ENCODE measurements at places on chromosomes 1 and 21.

GRCh38 chr1:76595024-76595423 lies 272.3 kb upstream of the ST6GALNAC5 start:
- no peak for DNase-seq

DNA sequence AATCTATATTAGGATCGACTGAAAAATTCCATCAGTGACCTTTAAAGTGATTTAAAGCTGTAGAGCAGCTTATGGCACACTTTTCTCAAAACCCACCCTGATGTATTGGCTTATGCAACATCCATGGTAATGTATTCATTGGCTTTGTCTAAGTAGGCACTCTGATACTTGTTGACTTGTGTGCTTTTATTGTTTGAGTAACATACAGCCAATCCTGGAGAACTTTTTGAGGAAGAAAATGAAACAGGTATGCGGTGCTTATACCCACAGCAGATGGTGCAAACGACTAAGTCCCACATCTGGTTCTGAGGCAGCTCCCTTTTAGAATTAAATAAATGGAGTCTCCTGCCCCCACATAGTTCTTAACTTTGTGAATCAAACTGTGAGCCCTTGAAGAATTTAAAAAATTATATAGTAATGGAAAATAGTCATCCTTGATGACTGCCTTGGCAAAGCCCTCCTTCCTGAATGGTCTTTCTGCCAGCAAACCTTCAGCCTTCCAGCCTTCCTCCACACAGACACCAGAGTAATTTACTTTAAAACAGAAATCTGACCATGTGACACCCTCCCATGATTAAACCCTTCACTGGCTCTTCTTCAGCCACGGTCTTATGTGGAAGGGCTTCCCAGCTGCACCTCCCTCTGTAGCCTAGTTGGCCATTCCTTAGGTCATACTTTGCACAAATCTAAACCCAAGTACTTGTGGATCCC lies 116.0 kb downstream of the BCAR3 start:
- DNase-seq: no peak

DNA sequence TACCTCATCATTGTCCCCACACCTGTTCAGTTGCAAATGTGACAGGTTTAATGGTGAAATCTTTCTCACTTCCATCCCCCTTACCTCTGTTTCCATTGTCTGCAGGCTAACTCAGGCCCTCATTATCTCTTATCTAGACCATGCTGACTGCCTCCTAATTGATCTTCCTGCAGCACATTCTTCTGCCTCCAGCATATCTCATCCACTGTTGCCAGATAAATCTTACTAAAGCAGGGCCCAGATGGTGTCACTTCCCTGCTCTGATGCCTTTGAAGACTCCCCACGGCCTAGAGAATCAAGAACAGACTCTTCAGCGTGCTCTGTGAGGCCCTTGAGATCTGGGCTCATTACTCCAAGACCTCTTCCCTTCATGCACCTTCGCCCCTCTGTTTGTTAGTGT lies 230.1 kb downstream of the DUSP10 start:
- DNase-seq: no peak

DNA sequence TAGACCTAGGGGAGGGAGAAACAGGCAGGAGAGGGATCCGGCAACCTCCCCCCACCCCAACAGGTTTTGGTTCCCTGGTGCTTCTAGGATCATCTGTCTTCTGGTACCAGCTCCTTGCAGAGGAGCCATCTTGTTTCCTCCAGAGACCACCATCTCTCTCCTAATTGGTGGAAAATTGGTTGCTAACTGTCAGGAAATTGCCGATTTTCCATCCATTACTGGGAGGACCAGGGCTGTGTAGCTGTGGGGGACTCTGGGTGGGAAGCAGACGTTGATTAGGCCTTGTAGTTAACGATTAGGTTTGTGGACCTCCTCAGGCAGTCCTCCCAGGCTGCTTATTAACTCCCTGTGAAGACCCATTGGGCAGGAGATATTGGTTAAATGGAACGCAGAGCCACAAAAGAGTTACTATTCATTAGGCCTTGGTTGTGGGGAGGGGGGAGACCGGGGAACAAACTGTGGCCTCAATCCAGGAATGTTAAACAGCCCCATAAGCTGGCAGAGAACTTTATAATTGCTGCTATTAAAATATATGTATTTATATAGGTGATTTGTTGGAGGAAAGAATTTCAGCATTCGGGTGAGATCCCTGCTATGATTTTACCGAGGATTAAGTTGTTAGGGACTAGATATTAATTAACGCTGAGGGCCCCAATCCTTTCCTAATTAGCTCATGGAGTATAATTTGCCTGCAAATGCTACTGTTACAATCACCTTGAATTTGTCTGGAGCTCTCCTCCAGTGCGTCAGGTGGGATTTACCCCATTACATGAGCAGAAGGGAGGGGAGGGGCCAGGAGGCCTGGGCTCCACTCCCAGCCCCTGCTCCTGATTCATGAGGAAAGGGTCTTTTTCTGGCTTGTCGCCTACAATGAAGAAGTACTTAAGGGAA lies 61.2 kb upstream of the TRABD2B start:
- DNase-seq: no peak

- DNase-seq: no peak
Observed at GRCh38 chr1:48858200-48858920, 81.7 kb upstream of the BEND5 start.

DNA sequence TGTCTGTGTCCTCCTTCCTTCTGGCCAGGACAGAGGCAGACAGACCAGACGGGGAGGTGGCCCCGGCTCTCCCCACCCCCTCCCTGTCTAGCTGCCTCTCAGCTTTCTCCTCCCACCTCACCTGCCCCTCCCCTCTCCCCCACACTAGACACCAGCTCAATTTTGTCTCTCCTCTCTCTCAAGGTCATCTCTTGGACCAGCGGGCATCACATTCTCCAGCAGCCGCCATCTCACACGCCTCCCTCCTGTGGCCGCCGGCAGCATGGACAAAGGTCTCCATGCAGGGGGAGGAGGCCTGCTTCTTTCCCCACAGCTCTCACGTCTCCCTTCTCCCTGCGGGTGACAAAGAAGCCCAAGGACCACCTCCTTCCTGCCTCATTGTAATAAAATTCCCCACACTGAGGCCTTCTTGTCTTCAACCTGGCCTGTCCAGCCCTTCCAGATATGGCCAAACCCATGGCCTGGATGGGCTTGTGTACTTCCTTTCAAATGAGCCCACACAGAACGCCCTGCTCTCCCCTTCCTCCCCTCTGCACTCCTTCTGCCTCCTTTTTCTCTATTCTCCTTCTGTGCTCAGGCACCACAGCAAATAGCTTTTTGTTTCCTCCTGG lies 14.6 kb downstream of the OPTC start:
- DNase-seq: no peak

DNA sequence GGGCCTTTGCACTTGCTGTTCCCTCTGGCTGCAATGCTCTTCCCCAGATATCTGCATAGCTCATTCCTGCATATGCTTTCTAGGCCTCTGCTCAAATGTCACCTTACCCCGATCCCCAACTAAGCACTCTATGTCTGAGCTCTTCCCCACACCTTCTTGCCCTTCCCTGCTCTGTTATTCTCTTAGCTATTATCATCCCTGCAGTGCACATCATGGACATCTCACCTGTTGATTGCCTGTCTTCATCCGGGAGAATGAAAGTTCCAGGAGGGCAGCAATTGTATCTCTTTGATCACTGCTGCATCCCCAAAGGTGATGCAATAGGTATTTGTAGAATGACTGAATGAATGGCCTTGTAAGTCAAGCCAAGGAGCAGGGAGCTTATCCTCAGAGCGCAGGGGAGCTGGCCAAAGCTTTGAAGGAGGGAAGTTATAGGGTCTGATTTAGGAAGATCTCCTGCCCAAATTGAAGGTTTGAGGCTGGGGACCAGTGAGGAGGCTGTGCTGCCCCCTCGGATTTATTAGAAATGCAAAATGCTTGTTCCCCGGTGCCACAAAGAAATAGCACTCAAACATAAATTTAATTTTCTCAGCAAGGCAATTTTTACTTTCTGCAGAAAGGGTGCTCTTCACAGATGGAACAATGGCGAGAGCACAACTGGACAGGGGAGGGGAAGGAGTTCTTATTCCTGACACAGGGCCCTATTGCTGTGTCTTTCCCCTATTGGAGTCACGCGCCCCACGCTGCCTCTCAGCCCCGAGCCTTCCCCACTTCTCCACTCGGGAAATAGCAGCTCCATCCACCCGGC lies 631.1 kb downstream of the MATN1 start:
- DNase-seq: no peak

All from stimulated activated CD4-positive, alpha-beta T cell treated with anti-CD3 and anti-CD28 coated beads, TNF-alpha, amount 100 ng/mL, for 1 hour (primary cell).